ENCODE measurements at places on chromosomes 2 and 18.
A peak's percentile ranks its signal among the peaks of the same experiment; 100 is the strongest.

DNA sequence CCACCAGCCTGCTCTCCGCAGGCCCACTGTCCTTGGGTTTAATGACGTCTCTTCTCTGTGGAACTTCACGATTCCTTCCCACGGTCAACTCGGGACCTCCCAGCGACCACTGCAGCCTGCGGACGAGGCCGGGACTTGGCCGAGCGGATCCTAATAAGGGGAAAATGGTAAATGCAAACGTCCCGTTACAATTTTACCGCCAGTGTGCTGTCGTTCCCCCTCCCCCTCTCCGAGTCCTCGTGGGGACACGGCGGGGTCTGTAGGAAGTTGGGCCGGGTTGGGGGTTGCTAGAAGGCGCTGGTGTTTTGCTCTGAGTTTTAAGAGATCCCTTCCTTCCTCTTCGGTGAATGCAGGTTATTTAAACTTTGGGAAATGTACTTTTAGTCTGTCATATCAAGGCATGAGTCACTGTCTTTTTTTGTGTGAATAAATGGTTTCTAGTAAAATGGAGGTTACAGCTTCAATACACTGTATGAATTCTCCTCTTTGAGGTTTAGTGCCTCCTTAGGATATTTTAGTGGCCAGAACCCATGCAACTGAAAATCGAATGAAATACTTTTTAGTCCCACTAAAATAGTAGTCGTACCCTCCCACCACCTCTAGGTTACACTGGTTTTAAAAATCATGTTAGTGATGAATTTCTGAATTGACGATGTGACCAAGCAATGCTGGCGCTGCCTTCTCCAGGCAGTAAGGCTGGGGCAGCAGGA is 2.3 kb downstream of the HOXD11 start:
- DNase-seq, result no peak
- peaks cover 64% of the 10 kb centered on the region for H3K27me3 ChIP-seq
- no peaks in the 10 kb centered on the region for H3K36me3 ChIP-seq
- H3K27ac ChIP-seq, result no peak overlapping the region
- no peak overlapping the region for H3K4me3 ChIP-seq

DNA sequence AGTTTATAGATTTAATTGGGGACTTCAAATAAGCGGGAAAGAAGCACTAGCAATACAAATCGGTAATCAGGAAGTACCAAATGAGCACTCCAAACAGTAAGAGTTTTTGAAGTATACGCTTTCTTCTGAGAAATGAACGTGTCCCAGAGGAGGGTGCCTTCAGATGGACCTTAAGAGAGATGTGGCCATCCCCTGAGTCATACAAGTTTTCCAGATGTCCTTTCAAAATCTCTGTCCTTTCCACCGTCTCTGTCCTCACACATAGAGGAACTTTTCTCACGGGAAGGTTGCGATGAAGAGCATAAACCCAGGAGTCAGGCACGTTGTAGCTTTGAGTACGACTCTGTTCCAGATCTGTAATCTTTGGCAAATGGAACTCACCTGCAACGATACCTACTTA is 1.7 kb upstream of the SMAD2 start:
- no peaks in the 10 kb centered on the region for H3K36me3 ChIP-seq
- no peaks in the 10 kb centered on the region for H3K27me3 ChIP-seq
- peak overlapping the region; percentile 100 for H3K27ac ChIP-seq
- peaks cover 8% of the 10 kb centered on the region for H3K4me1 ChIP-seq
- no peak for DNase-seq

- no peaks in the 10 kb centered on the region for H3K36me3 ChIP-seq
- no peak overlapping the region for H3K4me3 ChIP-seq
- DNase-seq, result no peak
- H3K4me1 ChIP-seq, result no peaks in the 10 kb centered on the region
- H3K27me3 ChIP-seq, result no peaks in the 10 kb centered on the region
These were observed 177.8 kb downstream of the TXNL1 start for GRCh38 chr18:56460581-56460980.

DNA sequence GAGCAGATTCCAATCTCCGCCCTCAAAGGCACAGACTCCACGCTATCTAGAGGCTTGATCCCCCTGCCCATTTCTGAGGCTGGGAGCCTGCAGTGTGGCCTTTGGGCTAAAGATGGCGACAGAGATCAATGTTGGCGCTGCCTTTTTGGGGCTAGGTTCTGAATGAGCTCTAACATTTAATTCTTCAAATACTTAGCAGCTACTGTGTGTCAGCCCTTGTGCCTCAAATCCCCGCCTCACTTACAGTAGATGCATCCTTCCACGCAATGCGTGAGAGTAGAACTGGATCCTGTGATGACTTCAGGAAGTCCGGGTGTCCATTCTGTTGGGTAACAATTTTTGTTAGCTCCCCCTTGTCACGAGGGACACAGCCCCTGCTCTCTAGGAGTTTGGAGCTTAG is 12.4 kb downstream of the IL1F10 start:
- H3K4me1 ChIP-seq, result peaks cover 3% of the 10 kb centered on the region
- no peak overlapping the region for H3K27ac ChIP-seq
- no peaks in the 10 kb centered on the region for H3K36me3 ChIP-seq
- DNase-seq, result peak; percentile 55
- H3K27me3 ChIP-seq, result no peaks in the 10 kb centered on the region

DNA sequence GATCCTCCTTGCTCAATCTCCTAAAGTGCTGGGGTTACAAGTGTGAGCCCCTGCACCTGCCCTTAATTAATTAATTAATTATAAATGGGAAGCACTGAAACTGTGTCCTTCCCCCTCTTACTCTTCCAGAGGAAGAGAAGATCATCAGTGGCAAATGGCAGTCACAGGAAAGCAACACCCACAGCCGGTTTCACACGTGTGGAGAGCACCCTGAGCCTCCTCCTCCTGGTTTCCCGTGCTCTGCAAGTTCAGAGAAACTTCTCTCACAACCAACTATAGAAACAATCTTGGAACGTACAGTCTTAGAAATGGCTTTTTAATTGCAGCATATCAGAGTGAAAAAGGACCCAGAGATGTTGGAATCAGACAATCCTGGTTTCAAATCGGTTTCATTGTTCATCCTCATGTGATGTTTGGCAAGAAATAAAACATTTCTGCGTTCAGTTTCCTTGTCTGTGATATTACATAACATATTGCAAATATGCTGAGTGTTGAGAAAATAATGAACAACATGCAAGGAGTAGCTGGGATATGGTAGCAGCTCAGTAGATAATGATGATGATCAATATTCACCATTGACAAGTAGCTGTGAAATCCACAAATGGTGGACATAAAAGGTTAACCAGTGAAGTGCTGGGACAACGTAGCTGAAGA is 141.0 kb upstream of the KCTD1 start:
- H3K36me3 ChIP-seq, result no peaks in the 10 kb centered on the region
- no peak overlapping the region for H3K4me3 ChIP-seq
- no peaks in the 10 kb centered on the region for H3K27me3 ChIP-seq
- no peak for DNase-seq
- peaks cover 30% of the 10 kb centered on the region for H3K4me1 ChIP-seq
- no peak overlapping the region for H3K27ac ChIP-seq

DNA sequence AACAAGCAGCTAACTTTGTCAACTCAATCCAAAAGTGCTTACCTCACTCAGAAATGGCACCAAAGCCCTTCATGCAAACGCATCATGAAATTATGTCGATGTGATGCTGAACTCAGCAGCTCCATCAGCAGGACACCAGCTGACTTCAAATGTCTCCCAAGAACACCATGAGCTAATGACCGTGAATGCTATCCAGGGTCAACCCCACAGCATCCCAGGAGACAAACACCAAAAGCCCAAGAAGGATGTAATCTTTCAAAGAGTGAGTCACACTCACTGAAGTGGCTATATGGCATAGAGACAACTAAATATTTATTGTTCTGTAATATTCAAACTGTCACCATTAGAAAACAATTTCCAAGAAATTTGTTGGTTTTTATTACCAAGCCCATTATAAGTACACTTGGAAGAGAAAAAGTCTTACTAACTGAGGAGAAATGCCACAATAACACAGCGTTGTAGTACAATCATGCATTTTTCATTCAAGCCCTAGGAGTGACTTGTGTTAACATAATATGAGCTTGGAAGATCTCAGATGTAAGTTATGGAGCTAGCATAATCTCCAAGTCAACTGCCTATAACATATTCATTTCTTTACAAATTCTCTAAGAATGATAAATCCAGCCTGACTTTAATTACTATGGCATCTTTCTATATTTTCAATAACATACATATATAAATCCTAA is 165.0 kb upstream of the CCDC68 start:
- no peaks in the 10 kb centered on the region for H3K36me3 ChIP-seq
- H3K27me3 ChIP-seq, result no peaks in the 10 kb centered on the region
- H3K27ac ChIP-seq, result no peak overlapping the region
- no peak overlapping the region for H3K4me3 ChIP-seq
- no peak for DNase-seq

GRCh38 chr18:33755931-33756560 is 178.0 kb downstream of the ASXL3 start:
- H3K36me3 ChIP-seq, result no peaks in the 10 kb centered on the region
- H3K27ac ChIP-seq, result no peak overlapping the region
- DNase-seq, result no peak
- no peak overlapping the region for H3K4me3 ChIP-seq
- H3K27me3 ChIP-seq, result no peaks in the 10 kb centered on the region

GRCh38 chr2:223042704-223043118 is 9.3 kb upstream of the KCNE4 start:
- no peak overlapping the region for H3K27ac ChIP-seq
- peaks cover 9% of the 10 kb centered on the region for H3K4me1 ChIP-seq
- H3K4me3 ChIP-seq, result no peak overlapping the region
- H3K36me3 ChIP-seq, result no peaks in the 10 kb centered on the region
- DNase-seq, result no peak

DNA sequence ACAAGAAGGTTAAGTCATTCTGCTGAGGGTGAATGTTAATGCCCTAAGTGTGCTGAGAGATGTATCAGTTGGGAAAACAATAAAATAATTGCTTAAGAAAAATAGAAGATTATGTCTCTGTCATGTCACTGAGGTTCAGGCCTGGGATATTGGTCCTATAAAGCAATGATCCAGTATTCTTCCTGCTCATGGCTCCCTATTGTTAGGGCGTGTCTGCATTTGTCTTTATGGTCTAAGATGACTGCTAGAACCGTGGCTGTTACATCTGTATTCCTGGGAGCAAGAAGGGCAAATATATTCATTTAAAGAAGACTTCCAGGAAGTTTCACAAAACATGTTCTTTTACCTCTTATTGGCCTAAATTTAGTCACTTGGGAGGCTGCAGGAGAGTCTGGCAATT is 125.0 kb downstream of the KCNE4 start:
- DNase-seq, result no peak
- H3K4me3 ChIP-seq, result no peak overlapping the region
- H3K27me3 ChIP-seq, result no peaks in the 10 kb centered on the region
- H3K36me3 ChIP-seq, result no peaks in the 10 kb centered on the region

DNA sequence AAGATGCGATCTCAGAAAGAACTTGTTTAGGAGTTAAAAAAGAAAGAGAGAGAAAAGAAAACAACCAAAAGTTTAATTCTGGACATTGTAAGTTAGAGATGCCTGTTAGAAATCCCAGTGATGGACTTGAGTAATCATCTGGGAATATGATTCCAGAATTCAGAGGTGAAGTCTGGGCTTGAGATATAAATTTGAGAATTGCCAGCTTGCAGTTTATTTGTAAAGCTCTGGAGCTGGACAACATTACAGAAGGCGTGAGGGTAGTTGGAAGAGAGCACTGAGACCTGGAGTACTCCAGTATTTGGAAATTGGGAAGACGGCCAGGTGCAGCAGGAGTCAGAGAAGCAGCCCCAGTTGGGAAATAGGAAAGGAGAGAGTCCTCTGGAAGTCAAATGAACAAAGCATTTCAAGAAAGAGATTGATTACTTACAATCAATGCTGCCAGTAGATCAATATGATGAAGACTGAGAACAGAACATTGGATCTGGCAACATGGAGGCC is 128.8 kb upstream of the ARHGAP28 start:
- no peak overlapping the region for H3K4me3 ChIP-seq
- no peaks in the 10 kb centered on the region for H3K36me3 ChIP-seq
- no peak for DNase-seq
- H3K27ac ChIP-seq, result no peak overlapping the region
- no peaks in the 10 kb centered on the region for H3K27me3 ChIP-seq

Measured in neuronal stem cell (in vitro differentiated cells).